Right ventricle myocardium inferior (tissue), 1 donor: ENCODE measurements at places on chromosomes 1 and 21. TPM values are rescaled to one million over a fixed set of nuclear protein-coding genes. Genes with fewer than 3 reads are reported as not detected.

DNA sequence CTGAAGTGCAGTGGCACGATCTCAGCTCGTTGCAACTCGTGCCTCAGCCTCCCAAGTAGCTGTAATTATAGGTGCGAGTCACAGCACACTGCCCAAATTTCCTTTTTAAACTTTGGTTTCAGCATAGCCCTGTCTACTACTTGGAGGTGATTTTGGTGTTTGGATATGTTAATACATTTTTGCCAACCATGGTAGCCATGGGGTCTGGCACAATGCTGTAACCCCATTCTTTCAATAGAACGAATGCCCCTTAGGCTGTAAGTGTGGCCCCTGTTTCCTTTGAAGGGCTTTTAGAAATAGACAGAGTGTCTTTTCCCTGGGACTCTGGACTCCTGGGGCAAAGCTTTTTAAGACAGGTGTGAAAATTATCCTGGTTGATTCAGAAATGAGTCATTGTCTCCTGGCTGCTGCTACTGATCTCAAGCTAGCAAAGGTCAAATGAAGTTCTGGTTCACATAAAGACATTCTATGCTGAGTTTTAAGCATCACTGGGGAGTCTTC, 141.1 kb upstream of the RUNX1 start:
- no peak for DNase-seq

DNA sequence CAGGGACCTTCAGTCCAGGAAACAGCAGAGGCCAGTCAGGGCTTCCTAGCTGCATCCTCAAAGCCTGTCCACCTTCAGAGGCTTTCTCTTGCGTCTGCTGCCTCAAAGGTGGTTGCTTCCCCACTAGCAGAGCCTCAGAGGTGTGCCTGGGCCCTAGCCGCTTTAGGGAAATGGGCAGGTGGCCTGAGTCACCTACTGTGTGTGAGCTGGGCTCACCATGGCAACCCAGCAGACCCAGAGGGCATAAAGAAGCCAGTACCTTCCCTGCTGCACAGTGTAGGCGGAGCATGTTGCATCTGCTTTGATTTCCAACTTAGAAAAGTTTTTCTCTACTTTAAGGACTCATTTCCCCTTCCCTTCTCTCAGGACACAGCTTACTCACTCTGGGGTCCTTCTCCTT, 12.5 kb downstream of the SLC9A1 start:
- DNase-seq, result no peak

DNA sequence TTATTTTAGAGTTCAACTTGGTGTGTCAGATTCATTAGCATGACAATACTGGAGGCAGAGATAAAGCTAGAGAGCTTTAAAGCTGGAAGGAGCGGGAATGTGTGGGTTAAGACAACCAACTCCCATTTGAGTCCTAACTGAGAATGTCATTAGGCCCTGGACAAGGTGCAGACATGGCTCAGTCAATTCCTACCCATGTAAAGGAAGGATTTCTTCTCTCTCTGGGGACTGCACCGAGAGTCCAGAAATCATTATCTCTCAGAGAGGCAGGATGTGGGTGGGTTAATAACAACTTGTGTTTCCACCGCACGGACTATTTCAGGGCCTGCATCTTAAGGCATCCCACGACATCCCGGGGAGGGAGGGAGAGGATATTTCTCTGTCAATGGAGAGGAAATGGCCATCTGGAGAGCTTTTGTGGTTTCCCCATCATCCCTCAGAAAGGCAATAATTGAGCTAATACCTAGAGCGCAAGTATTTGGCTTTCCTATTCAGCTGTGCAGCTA, 46.7 kb upstream of the SARS1 start:
- DNase-seq, result no peak

DNA sequence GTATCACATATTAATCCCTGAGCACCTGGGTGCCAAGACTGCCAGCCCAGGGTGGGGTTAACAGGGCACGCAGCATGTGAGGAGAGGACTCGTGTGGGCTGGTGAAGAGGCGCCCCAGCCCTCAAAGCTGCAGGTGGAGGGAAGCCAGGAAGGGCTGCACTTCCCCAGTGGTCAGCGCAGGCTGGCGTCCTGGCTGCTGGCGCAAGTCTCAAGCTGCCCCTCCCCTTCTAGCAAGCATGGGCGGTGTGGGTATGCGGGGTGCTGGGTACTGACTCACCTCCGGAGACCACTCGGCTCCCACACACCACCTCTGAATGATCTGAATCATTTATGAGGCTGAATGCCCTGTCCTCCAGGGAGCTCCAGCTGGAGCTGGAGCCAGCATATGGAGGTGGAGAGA, 44.0 kb downstream of the EIF2D start:
- peak; percentile 84 for DNase-seq

GRCh38 chr1:213371847-213372619, 321.0 kb downstream of the RPS6KC1 start:
- DNase-seq, result no peak

DNA sequence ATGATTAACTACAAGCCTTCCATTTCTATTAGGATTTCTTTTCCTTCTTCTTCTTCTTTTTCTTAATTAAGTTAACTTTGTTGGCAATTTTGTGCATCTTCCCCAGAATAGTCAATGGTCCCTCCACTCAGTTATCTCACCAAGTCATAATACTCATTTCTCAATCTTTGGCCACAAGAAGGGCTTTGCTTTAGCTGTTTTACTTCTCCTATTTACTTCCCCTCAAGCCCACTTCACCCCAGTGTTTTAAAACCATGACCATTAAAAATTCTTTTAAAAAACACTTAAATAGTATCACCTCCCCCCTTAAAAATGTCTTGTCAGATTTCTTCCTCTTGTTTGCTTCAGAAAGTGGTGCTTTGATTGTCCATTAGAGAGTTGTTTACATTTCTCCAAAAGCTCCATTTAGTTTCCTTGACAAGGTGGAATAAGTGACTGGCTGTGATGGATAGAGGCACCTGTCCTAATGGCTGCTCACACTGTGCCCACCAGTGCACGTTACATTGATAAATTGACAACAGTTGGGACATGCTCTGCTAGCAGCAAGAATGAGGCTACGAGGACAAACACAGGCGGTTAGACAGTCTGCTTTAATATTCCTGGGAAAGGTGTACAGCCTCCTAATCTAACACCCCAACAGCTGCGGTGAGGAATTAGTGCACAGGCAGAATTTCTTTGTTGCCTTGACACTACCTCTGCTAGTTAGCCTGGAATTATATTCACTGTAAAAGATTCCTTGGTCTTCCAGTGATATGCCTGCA, 354.7 kb downstream of the LMO4 start:
- DNase-seq, result no peak

DNA sequence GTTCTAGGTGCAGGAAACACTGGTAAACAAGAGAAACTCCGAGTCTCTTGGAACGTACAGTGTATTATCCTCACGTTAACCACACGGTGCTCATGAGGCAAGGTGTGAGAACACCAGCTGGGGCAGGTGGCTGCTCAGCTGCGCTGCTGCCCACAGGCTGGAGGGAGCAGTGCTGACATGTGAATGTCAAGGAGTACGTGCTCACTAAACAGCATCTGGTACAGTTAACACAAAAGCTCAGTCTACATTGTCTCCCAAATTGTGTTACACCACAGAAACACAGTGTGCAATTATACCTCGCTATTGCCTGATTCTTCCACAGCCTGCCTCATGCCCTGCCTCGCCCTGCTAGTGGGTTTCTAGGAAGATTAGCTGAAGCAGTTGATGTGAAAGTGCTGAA, 138.4 kb downstream of the GLIS1 start:
- DNase-seq, result no peak

GRCh38 chr1:90319918-90320317, 325.0 kb downstream of the ZNF326 start:
- no peak for DNase-seq

DNA sequence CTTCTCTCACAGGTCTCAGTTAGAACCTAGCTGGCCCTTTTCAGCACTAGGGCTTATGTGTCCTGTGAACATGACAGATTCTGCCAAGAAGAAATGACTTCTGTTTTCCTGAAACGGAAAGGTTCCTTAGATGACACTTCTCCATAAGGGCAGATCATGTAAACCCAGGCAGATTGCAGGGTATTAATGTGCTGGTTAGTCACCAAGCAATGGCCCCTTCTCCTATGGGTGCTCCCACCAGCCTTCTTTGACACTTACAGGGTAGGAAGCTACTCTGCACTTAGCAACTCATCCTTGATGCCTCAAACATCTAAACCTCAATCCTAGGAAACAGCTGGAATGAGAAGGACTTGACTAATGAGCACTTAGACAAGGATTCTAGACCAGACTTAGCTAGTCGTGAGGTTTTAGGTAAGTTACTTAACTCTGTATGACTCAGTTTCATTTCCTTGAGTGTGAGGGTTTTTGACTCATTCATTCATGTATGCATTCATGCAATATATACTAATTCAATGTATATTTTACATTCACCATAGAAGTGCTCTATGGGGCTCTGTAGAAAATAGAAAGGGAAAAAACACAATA, 74.1 kb upstream of the PLXNA2 start:
- no peak for DNase-seq

DNA sequence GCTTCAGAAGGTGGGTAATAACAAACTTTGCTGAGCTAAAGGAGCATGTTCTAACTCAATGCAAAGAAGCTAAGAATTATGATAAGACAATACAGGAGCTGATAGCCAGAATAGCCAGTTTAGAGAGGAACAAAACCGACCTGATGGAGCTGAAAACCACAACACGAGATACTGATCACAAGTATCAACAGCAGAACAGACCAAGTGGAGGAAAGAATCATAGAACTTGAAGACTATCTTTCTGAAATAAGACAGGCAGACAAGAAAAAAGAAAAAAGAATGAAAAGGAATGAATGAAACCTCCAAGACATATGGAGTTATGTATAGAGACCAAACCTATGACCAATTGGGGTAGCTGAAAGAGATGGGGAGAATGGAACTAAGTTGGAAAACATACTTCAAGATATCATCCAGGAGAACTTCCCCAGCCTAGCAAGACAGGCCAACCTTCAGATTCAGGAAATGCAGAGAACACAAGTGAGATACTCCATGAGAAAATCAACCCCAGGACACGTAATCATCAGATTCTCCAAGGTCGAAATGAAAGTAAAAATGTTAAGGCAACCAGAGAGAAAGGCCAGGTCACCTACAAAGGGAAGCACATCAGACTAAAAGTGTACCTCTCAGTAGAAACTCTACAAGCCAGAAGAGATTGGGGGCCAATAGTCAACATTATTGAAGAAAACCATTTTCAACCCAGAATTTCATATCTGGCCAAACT, 20.5 kb downstream of the CD84 start:
- no peak for DNase-seq

- DNase-seq, result no peak
These were observed 16.5 kb downstream of the PDXK start for GRCh38 chr21:43735236-43736091.

GRCh38 chr1:63693944-63694571, 79.8 kb upstream of the ROR1 start:
- no peak for DNase-seq

- DNase-seq, result no peak
These were observed 39.9 kb downstream of the F5 start for GRCh38 chr1:169546087-169546995.

GRCh38 chr1:223726380-223727001, 14.2 kb downstream of the CAPN2 start:
- peak; percentile 89 for DNase-seq

DNA sequence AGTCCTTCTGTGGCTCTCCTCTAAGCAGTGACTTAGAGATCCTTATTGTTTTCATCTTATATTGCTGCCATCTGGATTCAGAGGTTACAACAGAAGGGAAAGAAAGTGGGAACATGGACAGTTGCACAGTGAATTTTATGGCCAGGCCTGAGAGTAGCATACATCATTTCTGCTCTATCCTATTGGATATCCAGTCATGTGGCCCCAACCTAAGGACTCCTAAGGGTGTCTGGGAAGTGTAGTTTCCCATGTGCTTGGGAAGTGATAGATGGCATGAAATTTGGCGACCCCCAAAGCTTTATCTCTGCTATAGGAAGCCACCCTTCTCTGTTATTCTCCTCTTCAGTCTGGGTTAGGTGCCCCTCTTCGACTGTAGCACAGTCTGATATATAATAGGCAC, 51.9 kb downstream of the CDC7 start:
- DNase-seq, result no peak

- no peak for DNase-seq
These were observed 86.0 kb downstream of the SIM2 start for GRCh38 chr21:36784947-36785346.

- no peak for DNase-seq
These were observed 174.7 kb downstream of the HHIPL2 start for GRCh38 chr1:222373216-222373615.

- DNase-seq, result no peak
These were observed 187.2 kb downstream of the FGGY start for GRCh38 chr1:59484096-59484495.

GRCh38 chr1:212470059-212470458, 37.3 kb downstream of the NENF start:
- peak; percentile 86 for DNase-seq

DNA sequence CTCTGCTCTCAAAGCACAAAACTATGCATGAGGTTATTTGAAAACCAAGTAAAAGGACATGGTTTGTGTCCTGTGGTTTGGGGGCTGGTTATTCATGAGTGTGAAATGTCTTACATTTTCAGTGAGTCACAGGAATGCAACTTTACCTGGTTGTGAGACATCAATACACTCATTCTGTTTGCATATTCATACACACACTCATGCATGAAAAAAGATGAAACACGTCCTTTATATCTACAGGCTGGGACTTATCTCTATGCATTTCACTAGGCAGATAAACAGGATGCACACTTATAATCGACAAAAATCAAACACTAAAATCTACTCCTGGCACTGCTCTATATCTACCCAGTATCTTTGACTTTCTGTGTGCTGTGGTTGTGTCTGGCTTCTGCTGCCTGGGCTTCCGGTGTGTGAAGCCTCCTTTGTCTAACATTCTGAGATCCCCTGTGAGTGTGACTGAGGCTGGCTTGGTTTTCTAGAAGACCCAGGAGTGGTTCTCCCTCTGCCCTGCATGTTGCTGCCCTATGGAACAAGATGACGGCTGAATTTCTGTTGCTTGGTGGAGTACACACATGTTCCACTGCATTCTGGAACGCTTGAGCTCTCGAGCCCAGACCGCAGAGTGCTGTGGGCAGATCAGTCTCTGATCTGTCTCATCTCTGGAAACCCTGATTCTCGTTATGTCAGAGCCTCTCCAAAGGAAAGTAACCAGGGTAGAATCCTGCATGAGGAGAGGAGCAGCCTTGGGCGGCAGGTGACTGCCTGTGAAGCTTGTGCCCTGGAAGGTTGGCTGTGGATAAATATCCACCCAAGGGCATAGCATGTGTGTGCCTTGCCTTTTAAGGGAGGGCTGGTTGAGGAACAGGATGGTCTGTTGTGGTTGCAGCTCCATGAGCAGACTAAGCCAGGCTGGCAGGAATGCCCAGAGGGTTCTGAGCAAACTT, 19.7 kb upstream of the FASLG start:
- no peak for DNase-seq

KRTAP7-1 gene
- total RNA-seq, result not detected

IL19 gene
- not detected for total RNA-seq

DDX59 gene
- total RNA-seq, result 12.7 TPM

TCHHL1 gene
- not detected for total RNA-seq

C1QTNF12 gene
- 0.57 TPM for total RNA-seq

CSF3R gene
- total RNA-seq, result 5.8 TPM

FAM167B gene
- 10.5 TPM for total RNA-seq

HMGCS2 gene
- 161 TPM for total RNA-seq
